Hippocampal formation (tissue), 2 donors: ENCODE measurements at places on chromosomes 4 and X.

GRCh38 chr4:182318256-182318655, 75.1 kb downstream of the TENM3 start:
- DNase-seq, result no peak

GRCh38 chr4:78517050-78517652, 34.4 kb upstream of the ANXA3 start:
- no peak for DNase-seq

DNA sequence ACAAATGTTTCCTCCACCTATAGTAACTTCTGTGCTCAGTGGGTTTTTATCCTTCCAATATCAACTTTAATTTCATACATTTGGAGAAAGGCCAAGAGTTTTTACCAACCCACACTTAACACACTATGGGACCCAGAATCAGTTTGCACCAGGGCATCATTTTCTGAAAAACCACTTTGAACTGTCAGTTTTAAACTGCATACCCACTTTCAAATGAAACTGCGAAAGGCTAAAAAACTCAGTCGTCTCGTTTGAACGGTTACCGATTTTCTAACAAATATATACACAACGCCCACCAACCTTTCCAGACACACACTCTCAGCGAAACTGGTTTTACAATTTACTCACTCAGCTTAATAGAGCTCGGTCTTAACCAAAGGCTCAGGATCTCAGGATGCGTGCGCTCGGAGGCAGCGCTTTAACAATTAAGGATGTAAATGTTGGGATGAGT, 376 bp downstream of the ABCG2 start:
- DNase-seq, result no peak

DNA sequence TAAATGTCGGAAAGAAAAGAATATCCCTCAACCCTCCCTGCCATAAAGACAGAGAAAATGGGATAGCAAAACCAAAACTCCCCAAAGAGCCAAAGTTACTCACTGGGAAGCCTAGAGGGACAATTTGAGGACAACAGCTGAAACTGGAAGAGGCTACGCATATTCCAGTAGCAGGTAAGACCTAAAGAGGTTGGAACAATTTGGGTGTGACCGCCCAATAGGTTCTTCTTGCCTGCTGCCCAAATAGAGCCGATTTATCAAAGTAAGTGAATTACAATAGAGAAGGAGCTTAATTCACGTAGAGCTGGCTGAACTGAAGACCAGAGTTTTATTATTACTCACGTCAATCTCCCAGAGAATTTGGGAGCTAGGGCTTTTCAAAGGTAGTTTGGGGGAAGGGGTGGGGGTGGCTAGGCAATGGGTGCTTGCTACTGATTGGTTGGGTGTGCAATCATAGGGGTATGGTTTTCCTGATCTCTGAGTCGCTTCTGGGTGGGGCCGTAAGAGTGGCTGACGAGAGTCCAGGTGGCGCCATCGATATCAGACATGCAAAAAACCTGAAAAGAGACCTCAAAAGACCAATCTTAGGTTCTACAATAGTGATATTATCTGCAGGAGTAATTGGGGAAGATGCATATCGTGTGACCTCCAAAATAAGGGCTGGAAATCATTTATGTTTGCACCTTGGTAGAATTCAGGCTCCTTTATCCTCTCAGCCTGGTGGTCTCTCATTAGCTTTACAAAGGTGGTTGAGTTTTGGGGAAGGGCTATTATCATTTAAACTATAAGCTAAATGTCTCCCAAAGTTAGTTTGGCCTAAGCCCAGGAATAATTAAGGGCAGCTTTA, 39.0 kb upstream of the SLC7A3 start:
- no peak for DNase-seq

- no peak for DNase-seq
Observed at GRCh38 chr4:101753721-101754120, 36.8 kb upstream of the BANK1 start.

DNA sequence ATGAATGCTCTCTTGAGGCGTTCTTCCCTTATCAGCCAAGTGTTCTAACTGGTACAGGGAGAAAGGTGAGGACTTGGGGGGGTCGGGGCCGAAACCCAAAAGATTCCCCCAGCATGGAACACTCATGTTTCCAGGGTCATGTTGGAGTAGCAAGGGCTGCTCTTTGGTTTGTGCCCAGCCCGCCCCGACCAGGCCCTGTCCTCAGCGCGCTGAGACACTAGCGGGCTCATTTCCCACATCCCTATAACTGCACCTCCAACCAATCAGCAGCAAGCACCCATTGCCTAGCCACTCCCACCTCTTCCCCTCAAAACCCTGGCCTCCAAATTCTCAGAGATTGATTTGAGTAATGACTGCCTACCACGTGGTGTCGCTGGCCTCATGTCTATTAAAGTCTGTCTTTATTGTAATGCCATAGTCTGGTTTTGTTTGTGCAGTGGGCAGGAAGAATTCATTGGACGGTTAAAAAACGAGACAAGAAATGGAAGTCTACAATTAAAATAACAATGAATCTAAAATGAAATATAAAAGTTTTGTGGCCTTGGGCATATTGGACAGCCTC, 1928.4 kb downstream of the STIM2 start:
- DNase-seq, result no peak

DNA sequence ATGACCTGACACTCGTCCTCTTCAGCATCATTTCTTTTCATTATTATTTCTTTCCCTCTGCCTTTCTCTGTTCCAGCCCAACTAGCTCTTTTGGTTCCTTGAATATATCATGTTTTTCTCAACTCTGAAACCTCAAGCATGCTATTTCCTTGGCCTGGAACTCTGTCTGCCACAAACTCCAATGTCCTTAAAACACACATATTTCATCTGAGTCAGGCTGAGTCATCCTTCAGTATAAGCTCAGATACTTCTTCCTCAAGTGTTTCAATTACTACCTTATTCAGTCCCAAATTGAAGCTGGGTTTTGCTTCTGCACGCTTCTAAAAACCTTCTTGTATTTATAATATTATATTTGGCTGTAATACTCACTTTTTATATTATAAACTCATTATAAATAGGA, 424.2 kb downstream of the PDGFC start:
- DNase-seq, result no peak

- no peak for DNase-seq
Observed at GRCh38 chrX:40523852-40524251, 56.9 kb upstream of the ATP6AP2 start.

DNA sequence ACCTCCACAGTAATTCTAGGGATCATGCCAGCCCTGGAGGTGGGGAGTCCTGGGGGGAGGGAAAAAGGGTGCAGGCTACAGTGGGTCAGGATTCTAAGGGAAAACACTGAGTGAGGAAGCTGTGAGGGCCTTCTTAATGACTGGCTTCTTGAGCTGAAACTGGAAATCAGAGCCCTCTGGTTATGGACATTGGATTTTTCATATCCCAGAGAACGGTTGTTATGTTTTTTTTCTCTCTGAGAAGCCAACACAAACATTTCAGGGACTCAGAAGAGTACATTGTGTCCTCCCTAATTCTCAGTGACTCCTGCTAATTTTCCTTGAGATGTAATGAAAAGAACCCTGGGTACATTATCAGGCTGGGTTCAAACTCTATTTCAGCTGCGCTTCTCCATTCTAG, 162.4 kb upstream of the PRDX4 start:
- DNase-seq, result no peak

GRCh38 chrX:24862343-24862742, 153.4 kb downstream of the ARX start:
- no peak for DNase-seq

GRCh38 chr4:78518561-78518960, 33.0 kb upstream of the ANXA3 start:
- no peak for DNase-seq

- no peak for DNase-seq
Observed at GRCh38 chr4:161642708-161643107, 521.1 kb downstream of the FSTL5 start.

- peak; percentile 44 for DNase-seq
Observed at GRCh38 chrX:150508018-150508417, 60.4 kb upstream of the MTM1 start.

DNA sequence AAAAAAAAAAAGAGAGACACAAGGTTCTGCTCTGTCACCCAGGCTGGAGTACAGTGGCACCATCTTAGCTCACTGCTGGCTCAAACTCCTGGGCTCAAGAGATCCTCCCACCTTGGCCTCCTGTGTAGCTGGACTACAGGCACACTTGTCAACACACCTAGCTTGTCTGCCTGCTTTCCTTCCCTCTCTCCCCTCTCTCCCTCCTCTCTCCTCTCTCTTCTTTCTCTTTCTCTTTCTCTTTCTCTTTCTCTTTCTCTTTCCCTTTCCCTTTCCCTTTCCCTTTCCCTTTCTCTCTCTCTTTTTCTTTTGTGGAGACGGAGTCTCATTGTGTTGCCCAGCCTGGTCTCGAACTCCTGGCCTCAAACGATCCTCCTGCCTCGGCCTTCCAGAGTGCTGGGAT, 132.1 kb downstream of the DIPK2B start:
- no peak for DNase-seq

DNA sequence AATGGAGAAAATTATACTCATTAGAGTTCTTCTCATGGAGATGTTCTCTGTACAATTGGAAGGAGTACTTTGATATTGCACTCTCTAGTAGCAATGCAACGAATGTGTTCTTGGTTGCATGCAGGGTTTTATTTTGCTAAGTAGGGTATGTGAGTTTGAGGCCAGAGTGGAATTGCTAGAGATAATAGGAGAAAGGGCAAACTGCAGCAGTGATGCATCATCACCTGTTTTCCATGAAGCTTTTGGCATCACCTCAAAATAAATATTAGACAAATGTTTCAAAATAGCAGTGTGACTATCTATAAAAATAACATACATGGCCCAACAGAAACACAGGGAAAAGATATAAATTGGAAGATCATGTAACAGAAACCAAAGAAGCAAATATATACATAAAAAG, 93.3 kb downstream of the TIGD2 start:
- no peak for DNase-seq

DNA sequence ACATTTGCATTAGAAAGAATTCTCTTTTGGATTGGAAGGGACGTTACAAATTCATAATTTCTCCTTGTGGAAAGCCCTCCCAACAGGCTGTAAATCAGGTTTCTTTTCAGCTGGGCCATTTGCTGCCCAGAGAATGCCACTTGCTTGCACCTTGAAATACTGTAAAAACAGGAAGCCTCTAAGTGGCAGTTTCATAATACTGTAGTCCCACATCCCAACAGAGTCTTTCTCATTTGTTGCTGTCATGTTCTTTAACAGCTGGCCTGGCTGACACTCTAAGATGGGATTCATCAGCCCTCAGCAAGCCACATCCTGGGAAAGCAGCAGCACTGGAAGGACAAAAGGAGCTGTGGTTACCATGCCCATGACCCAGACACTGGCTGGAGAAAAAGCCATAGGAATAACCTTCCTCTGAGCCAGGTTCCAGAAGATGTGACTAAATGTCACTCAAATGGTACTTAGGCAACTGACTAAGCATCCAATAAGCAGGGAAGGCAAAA, 221.9 kb upstream of the MBNL3 start:
- no peak for DNase-seq

DNA sequence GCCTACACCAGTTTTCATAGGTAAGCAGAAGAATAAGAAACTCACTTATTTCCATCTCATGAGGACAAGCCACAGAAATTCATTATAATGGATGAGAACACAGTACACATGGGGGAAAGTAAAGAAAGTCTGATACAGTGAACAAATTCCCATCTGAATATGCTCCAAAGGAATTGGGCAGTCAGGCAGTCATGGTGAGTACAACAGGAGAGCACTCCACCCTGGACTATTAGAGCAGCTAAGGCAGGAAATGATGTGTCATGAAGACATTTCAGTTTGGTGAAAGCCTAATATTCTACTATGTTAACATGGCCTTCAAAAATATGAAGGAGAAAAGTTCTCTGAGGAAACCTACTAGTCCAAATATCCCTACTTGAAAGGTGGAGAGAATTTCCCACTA, 92.0 kb upstream of the PRDX4 start:
- no peak for DNase-seq
